ENCODE measurements at places on chromosomes 12 and 14. TPM values are rescaled to one million over a fixed set of nuclear protein-coding genes. Genes with fewer than 3 reads are reported as not detected.

The C12orf54 gene
- not detected for total RNA-seq

The ATL1 gene
- total RNA-seq, result 5.5 TPM

The NINJ2 gene
- 1.1 TPM for total RNA-seq

The ITGB7 gene
- total RNA-seq, result 0.63 TPM

The SAMD15 gene
- 2.0 TPM for total RNA-seq

The KCNJ8 gene
- total RNA-seq, result 0.31 TPM

The FOXN4 gene
- 0.03 TPM for total RNA-seq

The CAPZA3 gene
- not detected for total RNA-seq

The PRMT5 gene
- total RNA-seq, result 109 TPM

The LRRC43 gene
- not detected for total RNA-seq

The FGF23 gene
- total RNA-seq, result not detected

The TAS2R7 gene
- not detected for total RNA-seq

The KLRK1 gene
- not detected for total RNA-seq

The TSPAN8 gene
- total RNA-seq, result 0.65 TPM

The GLI1 gene
- 8.1 TPM for total RNA-seq

The KRT81 gene
- total RNA-seq, result 4,063 TPM

The TMEM19 gene
- total RNA-seq, result 30.6 TPM

The RAD9B gene
- total RNA-seq, result 0.09 TPM

The SIX1 gene
- total RNA-seq, result 6.2 TPM

The SSTR1 gene
- not detected for total RNA-seq

The LUM gene
- total RNA-seq, result not detected

The APOF gene
- not detected for total RNA-seq

The ACOT4 gene
- 2.5 TPM for total RNA-seq

The RASSF8 gene
- 9.0 TPM for total RNA-seq

The HCAR3 gene
- not detected for total RNA-seq

The RNF212B gene
- not detected for total RNA-seq

The KCNC2 gene
- not detected for total RNA-seq

The GUCY2C gene
- not detected for total RNA-seq

The RPGRIP1 gene
- total RNA-seq, result 0.20 TPM

The SLCO1B3 gene
- total RNA-seq, result 12.4 TPM

The PPP1R36 gene
- 0.29 TPM for total RNA-seq

The GPR68 gene
- total RNA-seq, result not detected

The CDCA3 gene
- 77.4 TPM for total RNA-seq

The ACTR6 gene
- 31.0 TPM for total RNA-seq

The FLVCR2 gene
- 5.4 TPM for total RNA-seq

The EFS gene
- not detected for total RNA-seq

The RNASE3 gene
- total RNA-seq, result not detected

The SYT1 gene
- 5.2 TPM for total RNA-seq

The OR6C2 gene
- not detected for total RNA-seq

The CD27 gene
- not detected for total RNA-seq

The ORAI1 gene
- total RNA-seq, result 34.7 TPM

The MYF6 gene
- total RNA-seq, result not detected

The AMIGO2 gene
- 95.5 TPM for total RNA-seq

The SCNN1A gene
- total RNA-seq, result 13.7 TPM

The TAS2R10 gene
- total RNA-seq, result not detected

The IL26 gene
- total RNA-seq, result not detected

The RNU6-8 gene
- total RNA-seq, result not detected

The TSHR gene
- total RNA-seq, result not detected

The GLS2 gene
- total RNA-seq, result 0.27 TPM

The PTPN6 gene
- total RNA-seq, result 12.9 TPM

The MMP17 gene
- total RNA-seq, result 10.1 TPM

The GSKIP gene
- 22.0 TPM for total RNA-seq

The CCDC175 gene
- total RNA-seq, result not detected

The CCDC92 gene
- 23.4 TPM for total RNA-seq

The ANKS1B gene
- total RNA-seq, result 0.63 TPM

The KDM5A gene
- total RNA-seq, result 24.1 TPM

The C14orf180 gene
- total RNA-seq, result not detected

The ACOT6 gene
- total RNA-seq, result not detected

All from A549 treated with GW870086 at 1 μM for 4 hours (cell line).